ENCODE measurements at places on chromosomes 1 and 21.
A peak's percentile ranks its signal among the peaks of the same experiment; 100 is the strongest.

GRCh38 chr1:242824435-242824834 lies 299.9 kb upstream of the PLD5 start:
- DNase-seq, result no peak

- DNase-seq, result no peak
These were observed 6.8 kb upstream of the SLC22A15 start for GRCh38 chr1:115969509-115969908.

GRCh38 chr1:48859456-48859855 lies 82.8 kb upstream of the BEND5 start:
- no peak for DNase-seq

- DNase-seq, result no peak
These were observed 306.0 kb downstream of the GRIK1 start for GRCh38 chr21:29633756-29634155.

- DNase-seq, result no peak
These were observed 52.4 kb downstream of the SLC45A1 start for GRCh38 chr1:8370046-8370881.

DNA sequence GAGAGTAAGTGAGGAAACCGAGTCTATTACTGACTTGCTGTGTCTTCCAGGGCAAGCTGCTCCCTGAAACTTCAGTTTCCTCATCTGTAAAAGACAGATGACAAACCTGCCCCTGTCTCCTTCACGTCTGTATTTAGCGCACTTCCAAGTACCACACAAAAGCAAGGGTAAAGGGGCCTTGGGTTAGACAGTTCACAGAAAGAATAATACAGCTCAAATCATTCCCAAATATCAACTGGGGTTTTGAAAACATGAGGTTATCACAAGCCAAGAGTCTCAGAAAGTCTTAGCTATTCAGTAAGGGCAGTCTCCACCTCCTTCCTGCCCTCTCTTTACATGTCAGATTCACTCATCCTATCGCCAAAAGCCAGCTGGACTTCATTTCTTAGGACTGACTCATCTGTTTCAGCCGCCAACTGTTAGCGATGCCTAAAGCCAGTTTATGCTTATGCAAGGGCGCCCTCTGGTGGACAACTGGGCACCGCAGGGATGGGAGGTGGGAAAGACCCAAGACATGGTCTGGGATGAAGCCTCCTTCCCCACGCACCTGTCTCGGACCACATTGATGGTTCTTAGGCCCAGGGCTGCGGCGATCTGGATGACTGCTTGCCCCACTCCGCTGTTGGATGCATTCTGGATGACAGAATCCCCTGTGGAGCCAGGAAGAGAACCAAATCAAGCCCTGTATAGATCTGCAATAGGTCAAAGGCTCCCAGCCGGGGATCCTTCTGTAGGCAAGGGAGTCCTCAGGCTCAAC lies 21.1 kb upstream of the SRSF4 start:
- DNase-seq, result peak; percentile 76

GRCh38 chr1:91699339-91699974 lies 186.5 kb downstream of the TGFBR3 start:
- no peak for DNase-seq

DNA sequence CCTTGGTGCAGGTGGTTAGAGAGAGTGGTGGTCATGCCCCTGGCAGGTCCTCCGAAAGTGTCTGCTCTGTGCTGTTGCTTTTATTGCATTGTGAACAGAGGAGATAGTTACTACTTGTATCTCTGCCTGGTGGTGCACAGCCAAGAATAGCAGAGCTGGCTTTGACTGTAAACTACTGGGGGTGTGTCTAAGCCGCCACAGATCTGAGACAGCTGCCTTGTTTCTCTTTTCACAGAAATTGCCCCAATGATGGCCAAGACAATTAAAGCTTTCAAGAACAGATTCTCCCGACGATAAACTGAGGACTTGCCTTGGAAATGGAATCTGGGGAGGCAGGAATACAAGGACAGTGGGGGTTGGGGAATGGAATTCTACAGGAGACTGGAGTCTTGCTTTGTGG lies 16.0 kb downstream of the ELOA start:
- DNase-seq, result no peak

- DNase-seq, result no peak
These were observed 630 bp downstream of the MTF2 start for GRCh38 chr1:93079685-93080141.

- no peak for DNase-seq
These were observed 7.2 kb upstream of the C8B start for GRCh38 chr1:56972976-56973375.

DNA sequence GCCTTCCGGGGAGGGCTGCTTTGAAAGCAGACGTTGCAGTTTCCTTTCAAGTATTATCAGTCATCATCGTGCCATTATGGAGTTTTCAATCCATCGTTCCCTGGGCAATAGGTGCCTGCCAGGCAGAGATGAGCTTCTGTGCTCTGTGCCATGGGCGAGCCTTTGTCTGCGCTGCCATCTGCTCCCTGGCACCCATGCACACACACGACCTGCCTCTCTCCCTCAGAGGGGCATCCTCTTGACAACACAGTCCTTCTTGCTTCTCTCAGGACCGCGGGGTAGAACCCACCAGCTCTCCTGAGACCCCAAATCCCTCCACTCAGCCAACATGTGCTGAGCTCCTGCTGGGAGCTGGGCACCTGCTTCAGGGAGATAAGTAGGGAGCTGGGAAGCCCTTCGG lies 149.3 kb downstream of the HMGB4 start:
- DNase-seq, result no peak

DNA sequence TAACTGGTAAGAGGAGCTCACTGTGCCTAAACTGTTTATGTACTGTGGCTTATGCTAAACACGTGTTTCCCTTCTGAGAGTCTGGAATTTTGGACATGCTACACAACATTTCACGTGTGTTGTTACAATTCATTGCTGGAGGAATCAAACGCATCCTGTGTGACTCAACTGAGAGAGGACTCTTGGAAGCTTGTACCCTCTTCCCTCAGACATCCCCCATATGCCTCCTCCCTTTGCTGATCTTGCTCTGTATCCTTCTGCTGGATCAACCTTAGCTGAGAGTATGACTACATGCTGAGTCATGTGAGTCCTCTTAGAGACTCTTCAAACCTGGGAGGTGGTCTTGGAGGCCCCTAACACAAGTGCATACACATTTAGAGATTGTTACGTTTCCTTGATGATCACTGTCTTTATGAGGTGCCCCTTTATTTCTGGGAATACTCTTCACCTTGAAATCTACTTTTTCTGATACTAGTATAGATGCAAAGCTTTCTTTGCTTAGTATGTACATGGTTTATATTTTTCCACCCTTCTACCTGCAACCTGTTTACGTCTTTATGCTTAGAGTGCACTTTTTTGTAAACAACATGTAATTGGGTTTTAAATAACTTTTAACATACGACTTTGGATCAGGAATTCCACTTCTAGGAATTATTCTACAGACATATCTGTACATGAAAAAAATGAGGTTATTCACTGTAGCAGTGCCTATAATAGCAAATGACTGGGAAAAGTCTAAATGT lies 8.7 kb downstream of the NPHP4 start:
- no peak for DNase-seq

- no peak for DNase-seq
These were observed 499.1 kb upstream of the RUNX1 start for GRCh38 chr21:35547946-35548774.

GRCh38 chr1:207304710-207305488 lies 16.6 kb upstream of the CD55 start:
- DNase-seq, result no peak

DNA sequence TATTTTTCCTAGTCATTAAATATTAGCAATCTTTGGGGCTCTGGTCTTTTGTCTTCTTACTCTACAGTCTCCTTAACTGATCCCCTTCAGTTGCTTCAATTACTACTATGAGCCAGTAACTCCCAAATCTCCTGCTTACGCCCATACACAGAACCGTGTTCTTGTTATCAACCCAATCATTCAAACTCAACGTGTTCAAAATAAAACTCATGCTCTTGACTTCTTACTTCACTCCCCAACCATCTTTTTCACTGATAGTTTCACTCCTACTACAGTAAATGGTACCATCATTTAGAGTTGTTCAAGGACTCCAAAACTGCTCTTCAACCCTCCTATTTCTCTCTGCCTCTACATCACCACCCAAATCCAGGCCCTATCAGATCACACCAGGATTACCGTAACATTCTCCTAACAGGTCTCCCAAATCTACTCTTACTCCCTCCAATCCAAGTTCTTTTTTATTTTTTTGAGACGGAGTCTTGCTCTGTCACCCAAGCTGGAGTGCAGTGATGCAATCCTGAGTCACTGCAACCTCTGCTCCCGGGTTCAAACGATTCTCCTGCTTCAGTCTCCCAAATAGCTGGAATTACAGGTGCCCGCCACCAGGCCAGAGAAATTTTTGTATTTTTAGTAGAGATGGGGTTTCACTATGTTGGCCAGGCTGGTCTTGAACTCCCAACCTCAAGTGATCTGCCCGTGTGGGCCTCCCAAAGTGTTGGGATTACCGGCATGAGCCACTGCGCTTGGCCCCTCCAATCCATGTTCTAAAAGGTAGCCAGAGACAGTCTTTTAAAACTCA lies 3.0 kb downstream of the YARS1 start:
- DNase-seq, result no peak

- no peak for DNase-seq
These were observed 240.1 kb downstream of the RHOU start for GRCh38 chr1:228975238-228975907.

DNA sequence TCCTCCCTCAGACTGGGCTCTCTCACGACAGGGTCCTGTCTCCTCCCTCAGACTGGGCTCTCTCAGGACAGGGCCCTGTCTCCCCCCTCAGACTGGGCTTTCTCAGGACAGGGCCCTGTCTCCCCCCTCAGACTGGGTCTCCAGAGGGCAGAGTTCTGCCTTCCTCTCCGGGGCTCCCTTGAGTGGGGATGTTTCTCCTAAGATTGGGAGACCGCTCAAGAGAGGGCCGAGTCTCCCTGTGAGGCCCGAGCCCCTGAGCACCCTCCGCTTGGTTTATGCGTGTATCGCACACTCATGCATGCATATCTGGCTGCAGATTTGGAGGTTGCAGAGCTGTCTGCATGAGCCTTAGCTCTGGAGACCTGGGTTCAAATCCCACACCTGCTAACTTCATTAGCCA lies 39.3 kb upstream of the CSF3R start:
- DNase-seq, result no peak

DNA sequence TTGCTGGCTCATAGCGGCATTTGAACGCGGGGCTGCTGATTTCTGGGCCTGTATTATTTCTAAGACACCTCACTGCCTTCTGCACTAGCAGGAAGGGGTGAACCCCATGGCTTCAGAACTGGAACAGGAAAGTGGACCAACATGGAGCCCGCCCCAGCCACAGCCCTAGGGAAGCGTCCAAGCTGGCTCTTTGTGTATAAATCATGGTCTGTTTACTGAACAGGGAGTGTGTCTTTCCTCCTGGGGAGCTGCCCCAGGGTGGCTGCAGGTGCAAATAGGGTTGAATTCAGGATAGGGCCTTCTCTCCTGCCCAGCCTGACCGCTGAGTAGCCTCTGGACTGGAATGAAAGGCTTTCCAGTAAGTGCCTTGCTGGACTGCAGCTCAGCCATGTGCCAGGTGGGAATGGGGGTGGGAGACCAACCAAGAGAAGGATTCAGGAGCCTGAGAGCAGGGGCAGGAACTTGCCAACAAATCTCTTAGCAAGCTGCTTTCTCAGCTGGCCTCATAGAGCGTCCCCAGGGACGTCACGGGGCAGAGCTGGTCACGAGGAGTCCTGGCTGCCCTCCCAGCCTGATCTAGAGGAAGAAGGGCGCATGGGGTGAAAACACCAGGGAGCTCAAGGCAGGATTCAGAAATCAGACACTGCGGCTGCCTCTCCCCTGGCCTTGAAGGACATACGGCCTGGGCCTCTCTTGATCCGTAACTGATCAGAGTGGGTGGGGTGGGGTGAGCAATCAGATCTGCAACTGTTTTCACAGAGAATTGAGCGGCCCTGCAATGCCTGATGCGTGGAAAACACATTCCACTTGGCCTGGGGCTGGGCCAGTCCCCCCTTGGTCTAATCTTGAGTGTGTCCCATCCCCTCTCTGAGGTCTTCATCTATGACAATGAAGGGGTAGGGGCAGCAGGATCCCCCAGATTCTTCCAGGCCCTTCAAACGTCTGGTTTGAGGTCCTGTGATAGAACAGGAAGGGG lies 56.5 kb upstream of the SELENON start:
- DNase-seq, result no peak

- no peak for DNase-seq
These were observed 10.6 kb upstream of the CAPZB start for GRCh38 chr1:19495799-19496526.

- DNase-seq, result no peak
These were observed 26.8 kb downstream of the CBR1 start for GRCh38 chr21:36096398-36097290.

GRCh38 chr1:110565565-110565964 lies 40.6 kb downstream of the KCNA2 start:
- no peak for DNase-seq

DNA sequence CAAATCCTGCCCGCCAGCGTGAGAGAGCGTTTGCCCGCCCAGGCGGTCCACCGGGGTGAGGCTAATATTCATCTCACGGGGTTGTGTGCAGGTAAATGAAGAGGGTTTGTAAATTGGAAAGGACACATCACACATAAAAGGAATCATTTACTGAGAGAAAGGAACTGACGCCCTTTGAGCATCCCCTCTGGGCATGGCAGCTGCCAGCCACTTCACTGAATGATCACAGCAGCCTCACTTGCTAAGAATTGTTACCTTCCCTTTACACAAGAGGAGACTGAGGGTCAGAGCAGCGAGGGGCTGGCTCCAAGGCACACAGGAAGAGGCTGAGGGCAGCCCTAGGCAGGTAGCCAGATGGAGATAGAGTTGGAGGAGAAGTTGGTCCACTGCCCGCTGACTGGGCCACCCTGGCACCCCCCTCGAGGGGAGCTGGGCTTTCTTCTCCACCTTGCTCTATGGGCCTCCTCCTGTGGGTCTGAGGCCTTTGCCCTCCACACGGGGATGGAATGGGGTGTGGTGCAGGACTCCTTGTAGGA lies 96.0 kb downstream of the FOXD2 start:
- no peak for DNase-seq

- DNase-seq, result no peak
These were observed 56.1 kb downstream of the DNTTIP2 start for GRCh38 chr1:93822730-93823425.

DNA sequence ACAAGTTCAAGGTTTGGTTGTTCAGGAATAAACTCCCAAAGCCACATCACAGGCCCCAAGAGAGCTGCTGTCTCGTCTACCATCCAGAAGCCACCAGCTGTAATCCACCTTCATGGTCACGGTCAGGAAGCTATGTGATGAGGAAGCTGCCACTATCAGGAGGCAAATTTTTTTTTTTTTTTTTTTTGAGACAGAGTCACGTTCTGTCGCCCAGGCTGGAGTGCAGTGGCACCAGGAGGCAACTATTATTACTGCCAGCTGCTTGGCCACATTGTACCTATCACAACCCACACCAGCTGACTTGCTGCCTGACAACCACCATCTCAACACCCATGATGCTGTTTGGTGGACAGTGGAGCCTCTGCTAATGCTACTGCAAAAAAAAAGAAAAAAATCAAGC lies 124.1 kb downstream of the OMA1 start:
- DNase-seq, result no peak

GRCh38 chr21:35603494-35603893 lies 456.8 kb downstream of the SETD4 start:
- no peak for DNase-seq
